ENCODE measurements at places on chromosomes 5 and 9. TPM values are rescaled to one million over a fixed set of nuclear protein-coding genes. Genes with fewer than 3 reads are reported as not detected.

GRCh38 chr9:78778861-78779374 lies 482.0 kb downstream of the PSAT1 start:
- no peak overlapping the region for H3K27ac ChIP-seq
- no peaks in the 10 kb centered on the region for H3K36me3 ChIP-seq
- no peaks in the 10 kb centered on the region for H3K27me3 ChIP-seq
- no peaks in the 10 kb centered on the region for H3K4me1 ChIP-seq
- DNase-seq = no peak
- no peak overlapping the region for H3K4me3 ChIP-seq

DNA sequence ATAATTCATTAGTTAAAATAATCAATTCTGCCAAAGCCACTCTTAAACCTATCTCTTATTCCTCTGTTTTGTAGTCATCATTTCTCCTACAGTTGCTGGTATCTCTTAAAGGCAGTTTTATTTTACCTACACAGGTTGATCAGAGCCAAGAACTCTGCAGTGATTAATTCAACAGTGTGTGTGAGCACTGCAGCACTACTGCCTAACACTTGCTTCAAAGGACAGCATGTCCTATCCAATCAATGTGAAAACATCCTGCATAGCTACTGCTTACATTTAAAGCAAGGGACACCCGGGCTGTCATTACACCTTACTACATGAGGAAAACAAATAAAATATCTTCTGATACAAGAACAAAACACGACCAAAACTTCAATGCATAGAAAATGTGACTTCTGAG lies 45.1 kb upstream of the HK3 start:
- no peak for DNase-seq
- H3K36me3 ChIP-seq = peaks cover 32% of the 10 kb centered on the region
- no peaks in the 10 kb centered on the region for H3K4me1 ChIP-seq
- H3K27me3 ChIP-seq = no peaks in the 10 kb centered on the region

DNA sequence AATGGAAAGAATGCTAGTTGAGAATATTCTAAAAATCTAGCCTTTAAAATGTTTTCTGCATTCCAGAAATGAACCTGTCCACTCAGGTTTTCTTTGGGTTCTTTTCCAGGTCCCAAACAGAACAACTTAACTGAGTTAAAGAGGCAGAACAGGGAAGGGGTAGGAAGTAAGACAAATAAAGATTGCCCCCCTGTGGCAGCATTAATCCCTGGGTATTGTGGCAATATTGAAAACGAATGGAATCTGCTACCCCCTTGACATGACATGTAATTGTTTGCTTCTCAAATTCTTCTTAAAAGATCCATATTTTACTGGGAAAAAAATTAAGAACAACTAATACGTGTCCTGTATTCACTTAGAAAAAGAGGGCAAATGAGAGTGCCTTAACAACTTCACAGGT lies 9.3 kb upstream of the RBM22 start:
- no peaks in the 10 kb centered on the region for H3K36me3 ChIP-seq
- H3K4me3 ChIP-seq = no peak overlapping the region
- no peak for DNase-seq
- H3K27me3 ChIP-seq = no peaks in the 10 kb centered on the region

DNA sequence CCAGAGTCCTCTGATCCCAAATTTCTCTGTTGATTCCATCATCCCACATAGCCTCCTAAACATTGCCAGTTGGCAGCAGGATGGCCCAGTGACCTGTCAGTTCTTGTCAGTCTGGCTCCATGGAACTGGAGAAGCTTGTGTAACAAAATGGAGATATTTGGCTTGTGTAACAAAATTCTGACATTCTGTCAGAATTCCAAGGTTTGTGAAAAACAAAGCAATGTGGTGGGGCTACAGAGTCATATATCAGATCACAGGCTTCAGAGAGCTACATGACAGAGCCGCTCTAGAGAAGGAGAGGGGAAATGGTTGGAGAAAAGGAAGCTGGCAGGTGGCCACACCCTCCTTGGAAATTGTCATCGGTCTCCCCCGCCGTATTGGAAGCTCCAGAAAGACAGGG lies 75.4 kb upstream of the MAN2A1 start:
- H3K27me3 ChIP-seq = no peaks in the 10 kb centered on the region
- no peak for DNase-seq
- no peaks in the 10 kb centered on the region for H3K4me1 ChIP-seq
- no peak overlapping the region for H3K4me3 ChIP-seq
- no peaks in the 10 kb centered on the region for H3K36me3 ChIP-seq
- H3K27ac ChIP-seq = no peak overlapping the region

- H3K4me3 ChIP-seq = peak within 1 kb of the TSS; percentile 47
- H3K27ac ChIP-seq = peak within 1 kb of the TSS; percentile 68
- peaks cover 20% of the 10 kb centered on the region for H3K4me1 ChIP-seq
- no peaks in the 10 kb centered on the region for H3K36me3 ChIP-seq
- no peaks in the 10 kb centered on the region for H3K27me3 ChIP-seq
Observed at GRCh38 chr9:124852829-124853531, at the start of gene WDR38. TSS of gene WDR38 (plus strand) at chr9:124853460. CDS start at chr9:124853532, 72 bp downstream.

The TNIP1 gene
- total RNA-seq = 92.6 TPM

DNA sequence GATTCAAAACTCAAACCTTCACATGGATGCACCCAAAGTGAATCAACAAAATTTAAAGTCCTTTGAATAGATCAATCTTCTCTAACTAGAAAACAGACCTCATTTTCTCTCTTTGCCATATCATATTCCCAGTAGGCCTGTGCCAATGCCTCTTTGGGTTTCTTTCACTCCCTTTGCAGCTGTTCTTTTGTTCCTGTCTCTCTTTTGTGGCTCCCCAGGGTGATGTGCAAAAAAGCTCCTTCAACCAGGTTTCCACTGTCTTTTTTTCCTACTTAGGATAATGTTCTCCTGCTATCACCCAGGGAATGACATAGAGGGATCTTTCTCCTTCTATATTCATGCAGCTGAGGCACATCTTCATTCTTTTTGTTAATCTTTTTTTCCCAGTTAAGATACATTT lies 54.6 kb downstream of the MARCHF3 start:
- no peak overlapping the region for H3K27ac ChIP-seq
- H3K36me3 ChIP-seq = no peaks in the 10 kb centered on the region
- no peaks in the 10 kb centered on the region for H3K27me3 ChIP-seq
- no peak overlapping the region for H3K4me3 ChIP-seq

The DPH7 gene
- total RNA-seq = 32.9 TPM

GRCh38 chr9:135216236-135216635 lies 128.8 kb downstream of the OLFM1 start:
- DNase-seq = no peak
- no peaks in the 10 kb centered on the region for H3K27me3 ChIP-seq
- no peak overlapping the region for H3K27ac ChIP-seq
- H3K36me3 ChIP-seq = no peaks in the 10 kb centered on the region
- H3K4me1 ChIP-seq = peaks cover 30% of the 10 kb centered on the region
- no peak overlapping the region for H3K4me3 ChIP-seq

GRCh38 chr5:124262470-124262869 lies 484.0 kb downstream of the ZNF608 start:
- no peak for DNase-seq
- peaks cover 17% of the 10 kb centered on the region for H3K4me1 ChIP-seq
- no peaks in the 10 kb centered on the region for H3K36me3 ChIP-seq
- no peaks in the 10 kb centered on the region for H3K27me3 ChIP-seq

DNA sequence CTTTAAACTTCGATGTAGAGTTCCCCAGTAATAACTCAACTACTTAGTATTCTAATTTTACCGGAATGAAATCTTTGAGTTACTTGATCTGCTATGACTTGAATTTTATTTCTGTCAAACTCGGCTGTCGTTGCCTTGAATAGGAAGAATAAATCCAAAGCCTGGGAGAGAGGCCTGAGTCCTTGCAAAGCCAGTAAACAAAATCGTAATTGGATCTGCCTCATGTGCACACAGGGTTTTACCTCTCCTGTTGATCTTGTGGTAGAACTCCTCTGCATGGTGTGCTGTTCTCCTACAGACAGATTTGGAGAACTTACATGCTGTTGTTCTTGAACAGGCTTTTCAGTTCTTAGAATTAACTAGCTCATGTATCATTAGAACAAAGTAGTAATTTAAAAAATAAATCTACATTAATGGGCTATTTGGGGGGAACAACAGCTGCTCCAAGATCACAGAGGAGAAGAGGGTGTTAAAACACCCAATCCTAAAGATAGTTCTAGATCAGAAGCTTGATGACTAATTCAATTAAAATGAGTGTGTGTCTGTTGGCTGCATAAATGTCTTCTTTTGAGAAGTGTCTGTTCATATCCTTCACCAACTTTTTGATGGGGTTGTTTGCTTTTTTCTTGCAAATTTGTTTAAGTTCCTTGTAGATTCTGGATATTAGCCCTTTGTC lies 28.9 kb downstream of the HSPB3 start:
- H3K4me3 ChIP-seq = no peak overlapping the region
- no peaks in the 10 kb centered on the region for H3K27me3 ChIP-seq
- no peak overlapping the region for H3K27ac ChIP-seq
- H3K4me1 ChIP-seq = no peaks in the 10 kb centered on the region
- H3K36me3 ChIP-seq = no peaks in the 10 kb centered on the region

DNA sequence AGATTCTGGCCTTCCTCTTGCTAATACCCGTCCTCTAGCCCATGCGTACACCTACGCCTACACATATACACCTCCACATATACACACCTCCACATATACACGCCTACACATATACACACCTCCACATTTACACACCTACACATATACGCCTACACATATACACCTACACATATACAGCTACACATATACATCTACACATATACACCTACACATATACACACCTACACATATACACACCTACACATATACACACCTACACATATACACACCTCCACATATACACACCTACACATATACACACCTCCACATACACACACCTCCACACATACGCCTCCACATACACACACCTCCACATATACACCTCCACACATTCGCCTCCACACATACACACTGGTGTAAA lies 27.2 kb downstream of the AK3 start:
- no peak for DNase-seq
- no peaks in the 10 kb centered on the region for H3K36me3 ChIP-seq
- H3K27ac ChIP-seq = no peak overlapping the region
- H3K4me1 ChIP-seq = no peaks in the 10 kb centered on the region
- no peaks in the 10 kb centered on the region for H3K27me3 ChIP-seq
- no peak overlapping the region for H3K4me3 ChIP-seq

GRCh38 chr5:56656846-56657726 lies 158.3 kb upstream of the MAP3K1 start:
- DNase-seq = no peak
- H3K4me1 ChIP-seq = no peaks in the 10 kb centered on the region
- H3K27me3 ChIP-seq = no peaks in the 10 kb centered on the region
- H3K36me3 ChIP-seq = no peaks in the 10 kb centered on the region
- H3K4me3 ChIP-seq = no peak overlapping the region

DNA sequence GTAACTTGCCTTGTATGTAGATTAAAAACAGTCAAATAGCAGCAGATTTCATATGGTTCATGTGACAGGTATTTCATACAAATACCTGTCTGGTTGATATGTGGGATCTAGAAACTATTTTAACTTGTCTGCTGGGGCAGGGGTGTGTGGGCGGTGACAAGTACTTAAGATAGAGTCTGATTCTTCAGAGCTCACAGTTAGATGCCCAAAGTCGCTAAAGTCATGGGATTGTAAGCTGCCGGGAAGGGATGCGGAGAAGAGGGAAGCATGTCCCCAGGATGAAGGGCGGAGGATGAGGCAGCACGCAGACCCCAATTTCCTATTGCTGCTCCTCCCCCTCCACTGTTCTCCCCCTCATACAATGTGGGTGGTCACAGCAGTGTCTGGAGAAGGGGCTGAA lies 13.3 kb downstream of the ANXA6 start:
- H3K27me3 ChIP-seq = no peaks in the 10 kb centered on the region
- H3K4me3 ChIP-seq = no peak overlapping the region
- H3K4me1 ChIP-seq = peaks cover 78% of the 10 kb centered on the region
- DNase-seq = no peak

- no peak for DNase-seq
- no peaks in the 10 kb centered on the region for H3K36me3 ChIP-seq
- H3K27me3 ChIP-seq = no peaks in the 10 kb centered on the region
- H3K4me1 ChIP-seq = no peaks in the 10 kb centered on the region
- no peak overlapping the region for H3K4me3 ChIP-seq
Observed at GRCh38 chr9:69421908-69422801, 97.1 kb downstream of the ENTREP1 start.

DNA sequence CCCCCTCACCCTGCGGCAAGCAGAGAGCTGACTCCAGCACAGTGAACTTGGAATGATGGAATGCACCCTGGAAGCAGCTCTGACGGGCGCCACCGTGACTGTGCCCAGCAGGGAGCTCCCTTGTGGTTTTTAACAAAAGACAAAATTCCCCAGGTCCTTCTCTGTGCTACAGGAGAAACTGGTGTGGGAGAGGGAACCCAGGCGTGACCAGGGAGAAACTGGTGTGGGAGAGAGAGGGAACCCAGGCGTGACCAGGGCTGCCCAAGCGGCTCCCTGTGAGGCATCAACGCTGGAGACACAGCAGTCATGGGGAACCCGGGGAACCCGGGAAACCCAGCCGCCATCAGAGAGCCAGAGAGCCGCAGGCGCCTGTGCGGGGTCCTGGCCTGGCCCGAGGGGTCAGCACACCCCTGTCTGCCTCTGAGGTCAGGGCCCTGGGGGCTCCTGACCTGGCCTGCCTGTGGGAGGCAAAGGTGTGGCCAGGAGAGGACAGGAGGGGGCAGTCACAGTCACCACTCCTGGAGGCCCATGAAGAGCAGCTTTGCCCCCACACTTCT lies 3.1 kb upstream of the AHRR start:
- H3K27me3 ChIP-seq = no peaks in the 10 kb centered on the region
- no peak overlapping the region for H3K27ac ChIP-seq
- peaks cover 16% of the 10 kb centered on the region for H3K4me1 ChIP-seq
- H3K36me3 ChIP-seq = no peaks in the 10 kb centered on the region

GRCh38 chr5:96875791-96876291 lies 459 bp upstream of the ERAP2 start:
- H3K4me3 ChIP-seq = peak overlapping the region; percentile 67
- peak overlapping the region; percentile 89 for H3K27ac ChIP-seq

The PTPRD gene
- 10.3 TPM for total RNA-seq

- peaks cover 34% of the 10 kb centered on the region for H3K4me1 ChIP-seq
- H3K4me3 ChIP-seq = no peak overlapping the region
- H3K27me3 ChIP-seq = no peaks in the 10 kb centered on the region
- peaks cover 5% of the 10 kb centered on the region for H3K36me3 ChIP-seq
- H3K27ac ChIP-seq = peak overlapping the region; percentile 50
Observed at GRCh38 chr9:131651599-131651998, 88.3 kb downstream of the RAPGEF1 start.

DNA sequence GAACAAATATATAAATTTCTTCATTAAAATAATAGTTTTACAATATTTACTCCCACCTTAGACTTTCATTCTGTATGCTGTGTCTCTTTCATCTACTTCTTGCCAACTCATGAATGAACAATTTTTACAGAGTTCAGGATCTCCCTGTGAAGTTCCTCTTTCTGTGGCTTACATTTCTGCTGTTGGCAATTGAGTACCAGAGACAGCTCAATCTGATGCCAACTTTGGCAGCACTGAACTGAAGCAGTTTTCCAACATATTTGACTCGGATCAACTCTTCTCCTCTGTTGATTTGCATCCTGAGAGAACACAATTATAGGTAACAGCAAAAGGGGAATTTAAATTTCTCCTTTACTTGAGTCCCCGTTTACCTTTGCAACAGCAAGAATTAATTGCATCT lies 1262.2 kb downstream of the EFNA5 start:
- no peaks in the 10 kb centered on the region for H3K4me1 ChIP-seq
- no peaks in the 10 kb centered on the region for H3K27me3 ChIP-seq
- DNase-seq = no peak
- H3K27ac ChIP-seq = no peak overlapping the region
- no peaks in the 10 kb centered on the region for H3K36me3 ChIP-seq

The SLC45A2 gene
- total RNA-seq = not detected

GRCh38 chr5:95759634-95760033 lies 28.5 kb downstream of the RHOBTB3 start:
- peaks cover 5% of the 10 kb centered on the region for H3K36me3 ChIP-seq
- no peak overlapping the region for H3K4me3 ChIP-seq
- no peak overlapping the region for H3K27ac ChIP-seq
- no peak for DNase-seq

Measured in vagina (tissue), 2 donors.